ENCODE measurements at places on chromosomes 6 and 20.
A peak's percentile ranks its signal among the peaks of the same experiment; 100 is the strongest.

DNA sequence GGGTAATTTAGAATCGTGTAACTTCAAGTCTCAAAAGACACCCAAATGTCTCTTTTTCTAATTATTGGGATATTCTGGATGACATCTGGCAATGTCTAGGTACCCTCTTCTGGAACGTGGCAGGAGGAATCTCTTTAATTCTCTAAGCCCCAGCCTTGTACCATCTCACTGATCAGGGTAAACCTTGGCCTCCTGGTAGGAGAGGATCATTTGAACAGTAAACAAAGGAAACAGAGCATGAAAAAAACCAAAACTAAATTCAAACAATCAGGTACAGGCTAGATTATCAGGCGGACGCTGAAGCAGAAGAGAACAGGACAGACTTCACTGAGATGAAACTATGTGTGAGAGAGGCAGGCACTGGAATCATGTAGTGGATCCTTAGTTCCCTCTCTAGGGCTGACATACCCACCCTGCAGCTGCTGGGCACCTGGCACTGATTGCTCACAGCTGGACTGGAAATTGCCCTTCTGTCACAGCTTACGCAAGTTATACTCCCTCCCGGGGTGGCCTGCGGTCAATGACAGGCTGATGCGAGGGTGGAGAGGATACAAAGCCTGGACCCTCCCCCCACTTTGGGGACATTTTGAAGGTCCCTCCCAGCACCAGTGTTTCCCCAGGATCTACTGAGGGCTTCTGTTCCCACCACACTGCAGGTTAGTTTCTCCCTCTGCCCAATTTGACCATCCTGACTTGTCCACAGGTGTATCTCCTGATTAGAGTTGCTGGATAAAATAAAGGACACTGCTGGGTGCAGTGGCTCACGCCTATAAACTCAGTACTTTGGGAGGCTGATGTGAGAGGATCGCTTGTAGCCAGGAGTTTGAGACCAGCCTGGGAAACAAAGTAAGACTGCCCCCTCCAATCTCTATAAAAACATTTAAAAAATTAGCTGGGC is 20.6 kb upstream of the ZBTB24 start:
- DNase-seq: no peak

DNA sequence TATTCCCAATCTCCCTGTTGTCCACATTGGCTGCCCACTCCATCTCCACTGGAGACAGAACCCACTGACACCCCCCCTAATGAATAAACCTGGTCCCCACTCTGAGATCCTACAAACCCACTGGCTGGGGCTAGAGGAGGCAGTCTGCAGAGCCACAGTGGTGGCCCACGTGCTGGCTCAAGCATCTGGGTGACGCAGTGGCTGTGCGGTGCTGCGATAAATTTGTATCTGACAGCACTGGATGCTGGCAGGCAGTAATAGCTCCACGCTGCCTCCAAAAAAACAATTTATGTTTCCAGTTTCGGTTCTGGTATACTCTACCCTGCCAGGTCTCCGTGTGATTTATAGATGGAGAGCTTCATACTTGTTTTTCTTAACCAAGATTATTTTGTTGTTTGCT is 87.1 kb upstream of the SYNDIG1 start:
- DNase-seq: no peak

GRCh38 chr6:7419065-7419464 is 29.5 kb downstream of the RIOK1 start:
- no peak for DNase-seq

DNA sequence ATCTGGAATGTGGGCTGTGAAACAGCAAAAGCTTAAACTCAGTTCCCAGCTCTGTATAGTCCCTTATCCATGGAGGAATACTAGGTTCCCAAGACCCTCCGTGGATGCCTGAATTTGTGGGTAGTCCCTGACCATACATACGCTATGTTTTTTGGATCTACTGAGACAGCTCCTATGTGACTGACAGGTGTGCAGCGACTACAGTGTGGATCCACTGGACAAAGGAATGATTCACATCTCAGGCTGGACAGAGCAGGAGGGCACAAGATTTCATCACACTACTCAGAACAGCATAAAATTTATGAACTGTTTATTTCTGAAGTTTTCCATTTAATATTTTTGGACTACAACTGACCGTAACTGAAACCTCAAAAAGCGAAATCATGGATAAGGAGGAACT is 125.3 kb downstream of the MAP7 start:
- no peak for DNase-seq

GRCh38 chr6:119713903-119714302 is 364.3 kb upstream of the MAN1A1 start:
- DNase-seq: no peak

DNA sequence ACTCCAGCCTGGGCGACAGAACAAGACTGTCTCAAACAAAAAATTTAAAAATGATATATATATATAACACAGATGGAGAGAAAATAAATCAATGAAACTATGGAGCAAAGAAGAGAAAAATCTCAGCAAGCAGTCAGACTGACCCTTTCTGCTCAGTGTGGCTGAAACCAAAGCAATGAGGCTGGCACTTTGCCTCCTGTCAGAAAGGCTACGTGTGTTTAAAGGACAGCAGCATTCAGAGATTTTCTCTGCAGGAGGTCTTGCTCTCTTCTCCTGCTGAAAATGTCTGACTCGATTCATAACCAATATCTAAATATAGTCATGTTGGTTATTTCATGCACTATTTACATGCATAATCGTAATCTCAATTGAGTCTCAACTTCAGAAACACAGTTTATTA is 527.0 kb upstream of the JARID2 start:
- DNase-seq: no peak

- DNase-seq: no peak
Measured at GRCh38 chr6:47360388-47360787, 50.7 kb upstream of the TNFRSF21 start.

DNA sequence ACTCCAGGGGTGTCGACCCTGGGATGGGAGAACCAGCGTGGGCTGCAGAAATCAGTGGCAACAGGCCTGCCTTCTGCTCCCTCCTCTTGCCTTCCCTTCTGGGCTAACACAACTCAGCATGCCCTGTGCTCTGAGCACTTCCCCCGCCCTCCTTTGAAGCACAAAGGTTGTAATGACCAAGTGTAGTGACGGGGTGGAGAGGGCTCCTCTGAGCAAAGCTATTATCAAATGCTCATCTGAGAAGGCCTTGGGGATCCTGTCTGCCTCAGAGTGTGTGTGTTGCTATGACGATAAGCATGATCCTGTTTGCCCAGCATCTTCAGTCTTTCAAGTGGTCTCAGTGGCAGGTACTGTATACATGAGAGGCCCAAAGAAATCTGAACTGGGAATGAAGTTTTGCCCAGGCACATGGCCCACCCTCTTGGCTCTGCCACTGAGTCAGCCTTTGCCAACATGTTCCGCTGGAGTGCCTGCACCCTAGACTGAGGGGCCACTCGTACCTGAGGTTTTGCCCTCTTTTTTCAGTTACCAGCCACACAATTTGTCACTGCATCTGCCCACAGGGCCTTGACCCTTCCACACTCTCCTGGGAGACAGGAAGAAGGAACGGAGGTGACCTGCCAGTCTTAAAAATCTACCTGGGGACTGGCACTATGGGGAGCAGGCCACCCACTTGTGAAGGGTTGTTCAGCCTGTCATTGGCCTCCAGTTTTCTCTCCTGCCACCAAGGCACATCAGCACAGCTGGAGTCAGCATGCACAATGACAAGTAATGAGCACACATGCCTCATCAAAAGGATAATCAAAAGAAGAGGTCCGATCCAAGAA is 74.5 kb downstream of the GFOD1 start:
- no peak for DNase-seq

DNA sequence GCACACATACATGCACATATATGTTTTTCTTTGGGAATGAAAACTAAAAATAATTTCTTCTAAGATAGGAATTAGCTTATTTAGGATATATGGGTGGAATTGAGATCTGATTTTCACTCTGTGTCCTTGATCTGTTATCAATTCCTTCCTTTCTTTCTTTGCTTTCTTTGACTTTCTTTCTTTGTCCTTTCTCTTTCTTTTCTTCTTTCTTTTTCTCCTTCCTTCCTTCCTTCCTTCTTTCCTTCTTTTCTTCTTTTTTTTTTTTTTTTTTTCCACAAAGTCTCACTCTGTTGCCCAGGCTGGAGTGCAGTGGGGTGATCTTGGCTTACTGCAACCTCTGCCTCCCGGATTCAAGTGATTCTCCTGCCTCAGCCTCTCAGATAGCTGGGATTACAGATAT is 28.1 kb downstream of the PCMT1 start:
- no peak for DNase-seq

GRCh38 chr6:21053612-21054011 is 519.4 kb downstream of the CDKAL1 start:
- DNase-seq: no peak

GRCh38 chr20:41052742-41053419 is 24.3 kb downstream of the TOP1 start:
- no peak for DNase-seq

DNA sequence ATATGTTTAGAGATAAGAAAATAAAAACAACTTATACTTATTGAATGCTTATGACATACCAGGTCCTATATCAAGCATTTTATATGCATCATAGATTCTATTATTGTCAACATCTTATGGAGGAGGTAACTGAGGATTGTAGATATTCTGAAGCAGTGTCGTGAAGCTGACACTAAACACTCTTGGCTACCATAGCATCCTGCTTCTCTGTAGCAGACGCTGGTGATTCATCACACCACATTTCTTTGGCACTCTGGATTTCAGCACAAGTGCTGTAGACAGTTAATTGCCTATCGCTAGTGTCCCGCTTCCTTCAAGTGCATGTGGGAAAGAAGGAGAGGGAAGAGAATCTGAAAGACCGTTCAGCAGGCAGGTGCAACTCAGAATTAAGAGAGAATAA is 317.1 kb downstream of the PLCB1 start:
- DNase-seq: no peak

- no peak for DNase-seq
Measured at GRCh38 chr6:79385893-79386292, 151.3 kb downstream of the LCA5 start.

DNA sequence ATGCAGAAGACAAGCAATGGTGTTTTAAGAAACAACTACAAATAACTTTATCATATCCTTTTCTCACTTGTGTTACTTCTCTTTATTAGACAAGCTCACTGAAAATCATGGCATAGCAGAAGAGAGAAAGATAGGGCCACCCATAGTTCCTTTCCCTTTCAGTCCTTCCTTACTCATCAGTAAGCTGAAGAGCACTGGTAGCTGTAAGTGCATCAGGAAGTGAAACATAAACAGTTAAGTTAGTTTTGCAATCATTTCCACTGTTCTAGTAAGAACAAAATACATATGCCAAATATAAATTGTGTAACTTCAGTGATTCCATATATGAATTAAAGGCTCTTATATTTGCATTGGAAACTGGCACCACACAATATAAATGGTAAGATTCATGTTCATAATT is 220.1 kb downstream of the HACE1 start:
- peak; percentile 3 for DNase-seq

DNA sequence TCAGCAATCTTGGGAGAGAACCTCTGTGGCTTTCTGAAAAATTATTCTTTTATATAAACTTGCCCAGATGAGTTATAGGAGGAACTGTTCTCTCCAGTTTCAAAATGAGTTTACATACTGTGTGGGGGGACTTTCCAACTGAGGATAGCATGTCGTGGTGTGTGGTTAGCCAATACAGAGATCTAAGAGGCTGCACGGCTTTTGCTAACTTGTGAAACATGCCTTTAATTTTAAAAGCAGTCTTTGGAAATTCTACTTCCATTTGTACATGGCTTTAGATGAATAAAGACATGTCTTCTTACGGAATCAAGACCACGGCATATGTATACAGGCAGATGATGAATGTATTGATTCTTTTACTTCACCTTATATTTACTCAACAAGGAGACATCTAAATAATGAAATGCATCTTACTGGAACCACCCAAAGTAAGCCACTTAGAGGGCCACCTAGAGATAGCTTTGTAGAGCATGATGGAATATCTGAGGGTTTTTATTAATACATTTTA is 39.8 kb downstream of the HIVEP1 start:
- DNase-seq: peak; percentile 64

DNA sequence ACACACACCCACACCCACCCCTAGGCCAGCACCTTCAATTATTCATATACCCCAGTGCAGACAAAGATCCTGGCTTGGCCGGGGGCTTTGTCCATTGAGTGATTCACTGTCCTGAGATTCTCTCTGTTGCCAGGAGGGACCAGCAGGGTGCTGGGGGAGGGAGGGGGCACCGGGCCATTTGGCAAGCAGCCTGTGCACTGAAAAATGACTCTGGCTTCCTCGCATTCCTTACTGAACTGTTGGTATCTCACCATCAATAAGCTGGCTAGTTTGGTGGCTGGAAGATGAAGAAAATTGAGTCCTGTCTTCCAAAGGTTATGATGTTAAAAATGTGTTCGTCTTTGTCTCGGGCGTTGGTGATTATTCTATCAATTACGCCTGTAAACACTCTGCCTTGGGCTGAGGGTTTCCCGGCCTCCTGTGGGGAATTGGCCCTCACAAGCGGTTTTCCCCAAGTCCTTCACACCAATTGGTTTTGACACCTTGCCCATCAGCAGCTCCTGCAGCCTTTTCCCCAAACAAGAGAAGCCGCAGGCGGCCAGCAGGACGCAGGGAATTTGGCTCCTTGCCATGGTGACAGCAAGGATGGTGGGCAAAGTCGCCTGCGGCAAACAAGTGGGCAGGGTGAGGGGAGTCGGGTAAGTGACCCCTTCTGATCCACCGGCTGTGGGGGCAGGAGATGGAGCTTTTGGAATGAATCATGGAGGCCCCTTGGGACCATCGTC is 4.9 kb downstream of the VSTM2L start:
- no peak for DNase-seq

- no peak for DNase-seq
Measured at GRCh38 chr6:25454136-25454535, 175.0 kb downstream of the CARMIL1 start.

- no peak for DNase-seq
Measured at GRCh38 chr6:89299466-89299850, 15.6 kb downstream of the GABRR2 start.

- no peak for DNase-seq
Measured at GRCh38 chr20:14556206-14556605, 218.8 kb upstream of the FLRT3 start.

DNA sequence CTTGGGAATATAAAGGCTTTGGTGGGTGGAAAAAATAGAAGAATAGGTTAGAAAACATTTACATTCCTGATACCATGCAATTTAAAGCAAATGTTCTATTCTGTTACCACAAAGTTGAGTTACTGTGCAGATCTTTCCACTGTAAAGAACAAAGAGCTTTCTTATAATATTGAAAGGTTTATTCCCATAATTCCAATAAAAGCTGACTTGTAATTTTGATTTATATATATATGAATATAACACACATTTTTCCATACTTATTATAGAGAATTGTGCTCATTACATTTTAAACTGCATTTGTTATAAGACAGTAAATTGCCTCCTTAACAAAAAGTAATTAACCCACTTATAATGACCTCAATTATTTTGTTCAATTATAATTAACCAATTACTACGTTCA is 135.9 kb downstream of the RNASET2 start:
- DNase-seq: no peak

DNA sequence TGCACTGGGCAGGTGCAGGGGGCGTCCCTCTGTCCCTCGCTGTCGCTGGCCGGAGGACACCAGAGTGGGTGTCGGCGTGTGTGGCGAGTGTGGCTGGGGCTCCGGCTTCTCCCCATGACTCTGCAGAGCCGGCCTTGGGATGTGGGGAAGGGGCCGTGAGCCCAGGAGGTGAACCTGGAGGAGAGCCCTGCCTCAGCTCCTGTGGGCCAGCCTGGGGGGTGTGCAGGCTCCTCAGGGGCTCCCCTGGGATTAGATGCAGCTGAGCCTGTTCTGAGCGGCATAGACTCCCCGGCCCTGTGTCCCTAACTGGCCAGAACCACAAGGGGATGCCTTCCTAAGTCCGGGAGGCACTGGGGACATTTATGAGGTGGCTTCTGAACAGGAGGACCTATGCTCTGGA is 73.2 kb upstream of the GATA5 start:
- no peak for DNase-seq

All from GM13976 (cell line).